ENCODE measurements at places on chromosomes 4 and X.

GRCh38 chr4:185224597-185224996 lies 15.2 kb downstream of the SNX25 start:
- no peak for DNase-seq

GRCh38 chrX:93242897-93243296 lies 430.5 kb downstream of the NAP1L3 start:
- DNase-seq = no peak

DNA sequence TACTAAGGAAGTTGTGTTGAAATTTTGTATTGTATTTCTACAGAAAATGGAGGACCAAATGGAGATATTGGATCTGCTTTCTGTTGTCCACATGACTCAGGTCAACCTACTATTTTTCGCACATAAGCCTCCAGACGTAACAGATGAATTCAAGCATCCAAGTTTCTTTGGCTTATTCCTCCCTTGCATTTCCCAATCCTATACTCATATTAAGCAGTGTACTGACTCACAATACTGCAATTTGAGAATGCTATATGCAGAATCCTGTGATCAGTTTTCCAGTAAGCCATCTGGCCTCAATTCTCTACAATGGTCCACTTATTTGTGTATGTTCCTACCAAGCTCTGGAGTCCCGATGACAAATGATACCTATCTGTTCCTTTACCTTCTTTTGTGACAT lies 75.7 kb downstream of the ASB9 start:
- DNase-seq = no peak

- DNase-seq = no peak
These were observed 44.3 kb downstream of the AR start for GRCh38 chrX:67587946-67588624.

DNA sequence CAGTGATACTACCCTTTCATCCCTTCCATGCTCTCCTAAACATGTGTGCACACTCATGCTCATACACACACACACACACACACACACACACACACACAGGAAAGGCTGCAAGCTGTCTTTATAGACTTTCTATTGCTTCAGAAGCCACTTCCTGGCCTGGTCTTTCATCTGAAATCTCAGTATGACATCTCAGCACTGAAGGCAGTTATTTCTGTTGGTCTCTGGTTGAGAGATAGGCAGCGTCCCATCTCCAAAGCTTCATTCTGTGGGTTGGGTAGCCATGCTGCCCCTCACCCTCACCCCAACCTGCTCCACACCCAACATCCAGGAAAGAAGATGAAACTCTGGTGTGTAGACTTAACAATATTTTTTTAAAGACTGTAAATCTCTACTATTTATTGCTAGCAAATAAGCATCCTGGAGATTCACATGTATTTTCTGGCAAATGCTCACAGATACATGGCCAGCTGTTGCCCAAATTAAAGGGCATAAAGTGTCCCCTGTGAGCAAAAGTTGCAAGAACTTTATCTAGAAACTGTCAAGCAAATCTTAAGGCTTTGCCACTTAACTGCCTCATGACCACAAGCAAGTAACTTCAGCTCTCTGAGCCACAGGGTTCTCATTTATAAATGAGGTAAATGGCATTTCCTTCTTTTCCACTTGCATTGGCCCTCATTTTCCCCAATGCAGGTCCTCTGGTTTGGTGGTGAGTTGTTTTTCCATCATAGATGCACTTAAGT lies 189.8 kb upstream of the AFF2 start:
- no peak for DNase-seq

All from NCI-H1694 treated with DMSO at 0.1 percent for 48 hours (cell line).